Activated naive CD4-positive, alpha-beta T cell treated with anti-CD3 and anti-CD28 coated beads, Interleukin-2, amount 10 ng/mL, durations not matched to agents 7 days and 5 days (primary cell): ENCODE measurements at places on chromosomes 1 and 21.

DNA sequence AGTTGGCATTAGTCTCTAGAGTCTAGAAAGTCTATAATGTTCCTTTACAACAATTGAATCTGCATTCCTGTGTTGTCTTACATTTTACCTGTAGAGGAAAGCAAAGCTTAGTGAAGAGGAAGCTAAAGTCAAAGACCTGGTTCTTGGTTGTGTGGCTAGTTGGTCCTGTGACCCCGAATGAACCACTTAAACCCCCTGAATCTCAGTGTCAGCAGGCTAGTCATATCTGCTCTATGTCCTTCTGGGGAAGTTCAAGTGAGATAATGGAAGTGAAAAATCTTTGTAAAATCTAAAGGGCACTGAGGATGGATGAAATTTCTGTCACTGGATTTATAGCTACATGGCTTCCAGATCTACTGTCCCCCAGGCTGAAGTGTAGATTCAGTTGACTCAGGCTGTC lies 24.0 kb upstream of the AIM2 start:
- no peaks in the 10 kb centered on the region for H3K4me1 ChIP-seq
- H3K4me3 ChIP-seq: no peak overlapping the region
- H3K27ac ChIP-seq: no peak overlapping the region
- H3K27me3 ChIP-seq: peaks cover 31% of the 10 kb centered on the region
- no peak for DNase-seq

DNA sequence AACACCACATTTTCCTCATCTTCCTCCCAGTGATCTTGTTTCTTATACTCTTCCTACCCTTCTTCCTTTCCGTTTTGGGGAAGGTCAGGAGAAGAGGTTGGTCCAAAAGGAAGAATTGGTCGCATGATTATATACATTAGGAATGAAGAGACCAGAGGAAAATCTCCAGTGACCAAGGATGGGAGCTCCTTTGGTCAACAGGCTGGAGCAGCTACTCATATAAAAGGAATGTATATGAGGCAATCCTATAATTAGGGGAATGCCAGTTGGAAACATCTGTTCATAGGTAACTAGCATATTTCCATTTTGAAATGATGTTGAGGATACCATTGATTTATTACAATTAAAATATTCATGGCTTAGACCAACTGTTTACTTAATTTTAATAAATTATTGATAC lies 114.5 kb downstream of the LRRC40 start:
- H3K4me3 ChIP-seq: no peak overlapping the region
- no peak for DNase-seq
- H3K36me3 ChIP-seq: no peaks in the 10 kb centered on the region
- H3K4me1 ChIP-seq: no peaks in the 10 kb centered on the region

DNA sequence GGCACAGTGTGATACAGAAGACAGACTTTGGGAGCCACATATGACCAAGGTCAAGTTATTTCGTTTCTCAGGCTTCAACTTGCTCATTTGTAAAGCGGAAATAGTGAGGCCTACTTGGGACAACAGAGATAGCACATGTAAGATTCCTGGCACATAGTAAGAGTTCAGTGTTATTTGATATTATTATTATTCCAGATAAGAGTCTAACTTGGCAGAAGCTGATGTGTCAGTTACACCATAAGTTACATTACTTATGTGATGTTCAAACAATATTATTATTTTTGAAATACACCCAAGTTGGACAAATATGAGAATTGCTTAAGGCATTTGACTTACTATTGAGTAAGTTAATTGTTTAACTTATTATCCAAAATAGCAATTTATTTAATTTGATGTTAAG lies 10.2 kb upstream of the CYP4X1 start:
- no peaks in the 10 kb centered on the region for H3K4me1 ChIP-seq
- no peaks in the 10 kb centered on the region for H3K27me3 ChIP-seq
- DNase-seq: no peak
- no peaks in the 10 kb centered on the region for H3K36me3 ChIP-seq
- no peak overlapping the region for H3K27ac ChIP-seq

DNA sequence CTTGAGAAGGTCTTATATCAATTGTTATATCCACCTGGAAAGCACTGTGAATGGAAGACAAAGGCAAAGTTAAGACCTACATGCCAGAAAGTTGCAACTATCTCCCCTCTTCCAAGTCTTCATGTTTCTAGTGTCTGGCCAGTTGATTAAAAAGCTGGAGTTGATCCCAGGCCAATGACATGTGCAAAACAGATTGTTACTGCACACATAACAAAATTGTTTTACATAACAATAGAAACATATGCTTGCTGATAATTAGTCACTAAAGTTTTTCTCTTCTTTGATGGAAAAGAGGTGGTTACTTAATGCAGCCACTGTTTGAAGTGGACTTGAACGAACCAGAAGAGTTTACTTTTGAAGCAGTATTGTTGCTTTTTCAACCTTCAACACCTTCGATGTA lies 158.2 kb downstream of the TGFBR3 start:
- H3K4me1 ChIP-seq: peaks cover 34% of the 10 kb centered on the region
- no peak overlapping the region for H3K4me3 ChIP-seq
- no peak for DNase-seq
- peaks cover 53% of the 10 kb centered on the region for H3K36me3 ChIP-seq
- peaks cover 3% of the 10 kb centered on the region for H3K27me3 ChIP-seq

DNA sequence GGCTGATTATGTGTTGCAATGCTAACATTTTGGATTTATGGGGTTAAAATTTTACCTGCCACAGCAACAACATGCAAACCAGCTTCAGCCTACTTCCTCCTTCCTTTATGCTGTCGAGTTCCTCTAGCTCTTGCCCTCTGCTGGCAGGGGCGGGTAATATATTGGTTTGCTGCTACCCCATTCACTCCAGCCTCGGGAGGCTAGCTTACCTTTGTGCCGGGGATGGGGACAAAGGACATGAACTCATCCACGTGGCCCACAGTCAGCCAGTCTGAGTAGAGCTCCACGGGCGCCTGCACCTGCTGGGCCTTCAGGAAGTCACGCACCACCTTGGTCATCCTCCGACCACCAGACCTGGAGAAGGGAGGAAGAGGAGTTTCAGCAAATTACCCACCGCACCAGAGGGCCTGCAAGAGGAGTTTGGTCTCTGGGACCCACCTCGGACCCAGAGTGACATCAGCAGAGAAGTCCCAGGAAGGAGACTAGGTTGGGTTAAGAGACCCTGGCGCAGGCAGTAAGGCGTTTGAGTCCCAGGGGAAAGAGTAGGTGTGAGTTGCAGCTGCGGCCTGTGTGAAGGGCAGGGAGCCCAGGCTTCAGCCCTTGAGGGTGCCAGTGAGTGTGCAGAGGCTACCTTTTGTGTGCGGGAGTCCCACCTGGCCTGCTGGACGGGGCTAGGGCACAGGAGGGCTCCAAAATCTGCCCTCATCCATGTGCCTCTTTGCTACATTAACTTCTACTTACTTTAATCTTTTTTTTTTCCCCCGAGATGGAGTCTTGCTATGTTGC lies 21.8 kb upstream of the SDHB start:
- H3K27me3 ChIP-seq: peaks cover 3% of the 10 kb centered on the region
- no peaks in the 10 kb centered on the region for H3K36me3 ChIP-seq
- peak; percentile 59 for DNase-seq
- H3K4me1 ChIP-seq: peaks cover 2% of the 10 kb centered on the region
- H3K27ac ChIP-seq: no peak overlapping the region
- H3K4me3 ChIP-seq: no peak overlapping the region
